Endodermal cell (in vitro differentiated cells): ENCODE measurements at places on chromosomes 12 and 14. TPM values are rescaled to one million over a fixed set of nuclear protein-coding genes. Genes with fewer than 3 reads are reported as not detected.

The KRT3 gene
- not detected in 3 replicates for total RNA-seq

The MED6 gene
- 49.7 and 50.7 TPM in 2 replicates for total RNA-seq

The TSHR gene
- not detected in 2 replicates for total RNA-seq

DNA sequence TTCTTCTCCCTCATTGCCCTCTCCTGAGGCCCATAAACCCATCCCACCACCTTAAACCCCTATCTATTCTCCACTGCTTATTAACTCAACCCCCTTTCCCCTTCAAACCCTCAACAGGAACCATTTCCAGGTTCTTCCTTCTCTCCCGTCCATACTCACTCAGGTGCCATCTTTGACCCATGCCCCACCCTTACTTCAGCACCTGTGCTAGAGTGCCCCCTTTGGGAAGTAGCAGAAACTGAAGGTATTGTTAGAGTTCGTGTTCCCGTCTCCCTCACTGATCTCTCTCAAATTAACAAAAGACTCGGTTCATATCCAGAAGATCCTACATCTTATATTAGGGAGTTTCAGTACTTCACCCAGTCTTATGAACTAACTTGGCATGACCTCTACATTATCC lies 86.6 kb downstream of the TMTC3 start:
- no peaks in the 10 kb centered on the region for H3K4me1 ChIP-seq
- H3K27ac ChIP-seq, result no peak overlapping the region
- H3K36me3 ChIP-seq, result no peaks in the 10 kb centered on the region

GRCh38 chr14:85198001-85198400 lies 331.9 kb upstream of the FLRT2 start:
- H3K36me3 ChIP-seq, result no peaks in the 10 kb centered on the region
- H3K27me3 ChIP-seq, result no peaks in the 10 kb centered on the region
- DNase-seq, result no peak
- H3K4me3 ChIP-seq, result no peak overlapping the region
- no peak overlapping the region for H3K27ac ChIP-seq

- no peak overlapping the region for H3K27ac ChIP-seq
- peaks cover 37% of the 10 kb centered on the region for H3K36me3 ChIP-seq
- no peaks in the 10 kb centered on the region for H3K4me1 ChIP-seq
Observed at GRCh38 chr12:8088574-8088973, 6.5 kb downstream of the NECAP1 start.

DNA sequence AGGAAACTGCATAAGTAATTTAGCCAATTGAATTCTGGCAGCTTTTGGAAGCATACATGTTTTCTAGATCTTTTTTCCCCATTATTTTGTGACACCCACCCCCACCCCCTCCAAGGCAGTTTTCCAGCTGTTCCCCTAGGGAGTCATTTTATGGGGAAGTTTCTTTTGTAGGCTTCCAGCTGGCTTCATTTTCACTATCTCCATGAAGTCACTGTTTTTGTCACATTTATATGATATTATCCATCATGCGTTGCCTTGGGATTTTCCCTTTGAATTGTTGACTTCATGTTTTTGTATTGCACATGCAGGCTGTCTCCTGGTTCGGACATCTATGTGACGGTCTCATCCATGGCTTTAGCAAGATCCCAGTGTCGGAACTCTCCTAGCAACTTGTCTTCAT lies 233.6 kb upstream of the RGS6 start:
- DNase-seq, result no peak
- no peak overlapping the region for H3K27ac ChIP-seq
- no peak overlapping the region for H3K4me3 ChIP-seq
- H3K27me3 ChIP-seq, result no peaks in the 10 kb centered on the region
- peaks cover 2% of the 10 kb centered on the region for H3K4me1 ChIP-seq

- no peak overlapping the region for H3K27ac ChIP-seq
- DNase-seq, result no peak
- H3K36me3 ChIP-seq, result no peaks in the 10 kb centered on the region
- H3K27me3 ChIP-seq, result no peaks in the 10 kb centered on the region
- H3K4me3 ChIP-seq, result no peak overlapping the region
Observed at GRCh38 chr14:91681118-91681517, 50.8 kb downstream of the CATSPERB start.

DNA sequence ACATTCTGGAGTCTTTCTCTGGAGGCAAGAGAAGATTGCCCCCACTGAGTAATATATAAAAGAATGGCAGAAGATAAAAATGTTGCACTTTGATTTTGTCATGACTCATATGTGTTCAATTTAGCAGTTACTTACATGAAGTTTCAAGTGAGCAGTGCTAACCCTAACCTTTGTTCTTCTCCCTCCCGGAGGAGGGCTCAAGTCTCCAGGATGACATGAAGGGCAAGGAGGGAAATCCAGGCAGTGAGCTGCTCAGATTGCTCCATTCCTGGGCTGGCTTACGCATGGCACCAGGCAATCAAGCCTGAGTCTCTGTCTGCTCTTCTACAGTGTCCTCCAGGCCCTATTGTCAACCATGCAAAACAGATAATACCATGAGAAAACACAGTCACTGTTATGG lies 322.3 kb downstream of the DUSP6 start:
- H3K36me3 ChIP-seq, result no peaks in the 10 kb centered on the region
- no peaks in the 10 kb centered on the region for H3K4me1 ChIP-seq

DNA sequence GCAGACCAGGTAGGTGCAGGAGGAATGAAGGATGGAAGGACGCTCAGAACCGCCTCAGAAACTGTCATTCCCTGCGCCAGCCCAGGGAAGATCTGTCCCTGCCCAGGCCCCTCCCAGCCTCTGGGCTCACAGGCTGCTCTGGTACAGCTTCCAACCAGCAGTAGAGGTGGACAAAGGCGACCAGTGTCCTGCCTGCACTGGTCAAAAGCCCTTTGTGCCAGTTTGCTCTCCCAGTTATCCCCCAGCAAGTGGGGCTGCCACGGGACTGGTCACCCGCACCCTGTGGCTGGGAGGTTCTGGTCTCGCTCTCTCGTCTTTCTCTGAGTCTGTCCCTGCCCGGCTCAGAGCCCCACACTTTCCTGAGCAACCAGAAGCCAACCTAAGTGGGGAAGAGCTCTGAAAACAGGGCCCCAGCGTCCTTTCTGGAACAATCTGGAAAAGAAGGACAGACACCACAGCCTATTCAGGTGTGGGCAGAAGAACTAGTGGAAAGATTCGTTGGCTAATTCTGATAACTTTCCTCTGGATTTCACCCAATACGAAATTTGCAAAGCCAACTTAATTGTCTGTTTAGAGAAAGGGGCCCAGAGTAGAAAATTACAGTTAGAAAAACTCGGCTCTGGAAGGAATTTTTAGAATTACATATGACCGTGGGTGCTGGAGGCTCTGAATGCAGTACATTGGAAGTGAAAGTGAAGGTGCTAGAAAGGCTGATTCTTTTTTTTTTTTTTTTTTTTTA lies 21.7 kb downstream of the SNRNP35 start:
- no peaks in the 10 kb centered on the region for H3K27me3 ChIP-seq
- no peak for DNase-seq
- peaks cover 31% of the 10 kb centered on the region for H3K36me3 ChIP-seq
- H3K4me1 ChIP-seq, result no peaks in the 10 kb centered on the region
- H3K4me3 ChIP-seq, result no peak overlapping the region

DNA sequence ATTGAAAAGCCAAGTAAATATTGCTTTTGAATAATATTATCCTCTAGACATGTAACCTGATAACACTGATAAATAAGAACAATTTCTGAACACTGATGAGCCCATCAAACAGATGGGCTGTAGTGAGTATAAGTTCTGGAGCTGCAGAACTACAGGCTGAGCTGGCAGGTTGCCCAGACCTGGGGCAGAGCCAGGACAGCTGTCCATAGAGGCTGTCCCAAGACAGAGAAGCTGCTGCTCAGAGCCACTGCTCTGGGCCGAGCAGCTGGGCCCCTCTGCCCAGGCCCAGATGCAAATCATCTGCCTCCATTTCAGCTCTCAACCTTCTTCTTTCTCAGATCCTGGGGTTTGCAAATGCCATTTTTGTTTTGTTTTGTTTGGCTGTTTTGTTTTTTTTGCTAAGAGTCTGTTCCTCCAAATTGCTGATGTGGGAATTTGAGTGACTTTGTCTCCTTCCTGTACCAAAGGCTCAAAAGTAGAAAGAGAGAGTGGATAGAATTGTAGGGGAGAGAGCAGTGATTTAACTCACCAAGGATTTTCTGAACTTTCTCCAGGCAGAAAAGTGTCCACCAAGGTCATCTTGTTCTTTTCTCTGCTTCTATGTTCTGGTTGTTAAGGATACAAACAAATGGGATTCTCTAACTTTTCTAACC lies 4.0 kb upstream of the TESPA1 start:
- no peak for DNase-seq
- no peak overlapping the region for H3K4me3 ChIP-seq
- no peaks in the 10 kb centered on the region for H3K36me3 ChIP-seq
- no peak overlapping the region for H3K27ac ChIP-seq

DNA sequence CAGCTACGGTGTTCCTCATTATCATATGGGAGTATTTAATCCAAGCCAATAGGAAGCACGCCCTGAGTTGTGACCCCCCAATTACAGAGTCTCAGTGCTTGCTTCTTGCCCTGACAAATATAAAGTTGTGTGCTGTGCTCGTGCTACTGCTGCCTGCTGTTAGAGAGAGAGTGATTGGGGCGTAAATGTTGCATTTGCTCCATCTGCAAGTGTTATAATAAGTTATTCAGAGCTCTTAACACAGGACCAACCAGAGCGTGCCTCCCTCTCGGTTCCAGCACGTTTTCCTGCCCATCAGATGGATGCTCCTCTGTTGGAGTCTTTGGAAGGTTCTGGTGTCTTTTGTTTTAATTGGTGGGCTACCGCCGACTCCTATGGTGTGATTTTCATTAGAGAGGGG lies 81.4 kb downstream of the TESC start:
- peak; percentile 41 for DNase-seq
- no peaks in the 10 kb centered on the region for H3K27me3 ChIP-seq
- H3K27ac ChIP-seq, result peak overlapping the region; percentile 36
- no peaks in the 10 kb centered on the region for H3K4me1 ChIP-seq
- H3K36me3 ChIP-seq, result peaks cover 33% of the 10 kb centered on the region
- no peak overlapping the region for H3K4me3 ChIP-seq

GRCh38 chr12:69553628-69554248 lies 31.5 kb upstream of the CCT2 start:
- peaks cover 15% of the 10 kb centered on the region for H3K36me3 ChIP-seq
- H3K27ac ChIP-seq, result peak overlapping the region; percentile 25
- no peaks in the 10 kb centered on the region for H3K27me3 ChIP-seq
- H3K4me1 ChIP-seq, result no peaks in the 10 kb centered on the region
- H3K4me3 ChIP-seq, result no peak overlapping the region
- DNase-seq, result no peak

GRCh38 chr14:91888641-91889476 lies 21.5 kb upstream of the TC2N start:
- no peak for DNase-seq
- H3K4me3 ChIP-seq, result no peak overlapping the region
- H3K36me3 ChIP-seq, result no peaks in the 10 kb centered on the region
- no peaks in the 10 kb centered on the region for H3K27me3 ChIP-seq

The DCN gene
- total RNA-seq, result not detected in 3 replicates

DNA sequence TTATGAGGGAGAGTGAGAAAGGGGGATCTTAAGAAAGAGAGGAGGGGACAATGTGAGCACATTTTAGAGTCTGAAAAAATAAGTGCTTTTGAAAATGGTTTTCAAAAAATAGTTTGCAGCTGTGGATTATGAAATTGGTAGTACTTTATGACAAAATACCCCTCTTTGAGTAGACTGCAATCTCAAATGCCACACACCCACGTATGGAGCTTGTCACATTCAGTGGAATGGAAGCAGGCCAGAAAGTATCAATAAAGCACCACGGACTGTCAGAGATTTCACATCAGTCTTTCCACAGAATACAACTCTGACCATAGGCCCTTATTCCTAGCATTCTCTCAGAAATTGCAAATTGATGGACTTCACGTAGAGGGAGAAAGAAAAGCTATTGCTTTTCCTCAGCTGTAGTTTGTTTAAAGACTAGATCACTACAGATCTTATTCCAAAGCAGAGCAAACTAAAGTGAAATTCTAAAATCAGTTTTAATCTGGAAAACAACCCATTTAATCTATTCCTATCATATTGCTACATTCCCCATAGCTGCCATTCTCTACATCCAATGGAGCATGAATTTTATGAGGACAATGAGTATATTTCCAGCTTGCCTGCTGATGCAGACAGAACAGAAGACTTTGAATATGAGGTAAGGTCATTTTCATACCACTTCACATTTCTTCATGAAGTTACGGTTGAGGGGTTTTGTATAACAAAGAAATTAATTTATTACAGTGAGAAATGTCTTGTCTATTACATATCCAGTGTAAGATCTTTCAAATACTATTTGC lies 321.3 kb downstream of the PDZRN4 start:
- no peaks in the 10 kb centered on the region for H3K36me3 ChIP-seq
- H3K4me1 ChIP-seq, result no peaks in the 10 kb centered on the region
- H3K27ac ChIP-seq, result no peak overlapping the region

The OR6C2 gene
- not detected in 3 replicates for total RNA-seq

GRCh38 chr12:131500564-131500963 lies 210.3 kb upstream of the SFSWAP start:
- DNase-seq, result no peak
- H3K4me1 ChIP-seq, result no peaks in the 10 kb centered on the region
- no peak overlapping the region for H3K27ac ChIP-seq
- H3K36me3 ChIP-seq, result no peaks in the 10 kb centered on the region

GRCh38 chr14:62905566-62905965 lies 139.7 kb downstream of the KCNH5 start:
- no peak for DNase-seq
- no peak overlapping the region for H3K27ac ChIP-seq
- no peaks in the 10 kb centered on the region for H3K4me1 ChIP-seq
- H3K36me3 ChIP-seq, result no peaks in the 10 kb centered on the region
- H3K4me3 ChIP-seq, result no peak overlapping the region
- no peaks in the 10 kb centered on the region for H3K27me3 ChIP-seq

GRCh38 chr14:32432813-32433538 lies 103.9 kb downstream of the AKAP6 start:
- H3K36me3 ChIP-seq, result no peaks in the 10 kb centered on the region
- no peak overlapping the region for H3K27ac ChIP-seq

- H3K4me1 ChIP-seq, result peaks cover 12% of the 10 kb centered on the region
- no peak for DNase-seq
- no peaks in the 10 kb centered on the region for H3K36me3 ChIP-seq
- H3K27ac ChIP-seq, result peak overlapping the region; percentile 86
- no peaks in the 10 kb centered on the region for H3K27me3 ChIP-seq
Observed at GRCh38 chr12:131221957-131222328, 268.2 kb downstream of the ADGRD1 start.

The KLRC1 gene
- not detected in 2 replicates for total RNA-seq

GRCh38 chr14:96108061-96108795 lies 69.1 kb downstream of the C14orf132 start:
- H3K36me3 ChIP-seq, result no peaks in the 10 kb centered on the region
- H3K4me3 ChIP-seq, result no peak overlapping the region
- no peak overlapping the region for H3K27ac ChIP-seq
- no peaks in the 10 kb centered on the region for H3K4me1 ChIP-seq

DNA sequence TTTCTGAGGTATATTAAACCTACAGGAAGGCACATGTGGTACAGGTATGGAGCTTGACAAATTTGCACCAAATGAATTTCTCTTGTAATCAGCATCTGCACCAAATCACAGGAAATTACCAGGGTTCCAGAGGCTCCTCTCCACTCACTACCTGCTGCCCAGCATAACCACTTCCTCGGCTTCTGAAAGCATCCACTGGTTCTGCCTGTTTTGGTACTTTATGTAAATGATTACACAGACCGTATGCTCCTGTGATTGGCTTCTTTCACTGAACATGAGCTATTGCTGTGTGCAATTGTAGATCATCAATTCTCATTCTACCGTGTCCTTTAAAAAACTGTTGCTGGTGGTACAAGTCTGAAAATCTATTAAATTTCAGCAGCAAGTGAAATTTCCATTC lies 522.1 kb downstream of the TMEM132D start:
- no peaks in the 10 kb centered on the region for H3K36me3 ChIP-seq
- DNase-seq, result no peak
- no peaks in the 10 kb centered on the region for H3K4me1 ChIP-seq
- no peak overlapping the region for H3K4me3 ChIP-seq
- no peak overlapping the region for H3K27ac ChIP-seq

The KRT77 gene
- not detected in 3 replicates for total RNA-seq
